Esophagus muscularis mucosa (tissue), 4 donors: ENCODE measurements at places on chromosomes 5 and 9. TPM values are rescaled to one million over a fixed set of nuclear protein-coding genes. Genes with fewer than 3 reads are reported as not detected.

TRIM36 gene
- 1.3 TPM for total RNA-seq

CREBRF gene
- 38.6 TPM for total RNA-seq

DNA sequence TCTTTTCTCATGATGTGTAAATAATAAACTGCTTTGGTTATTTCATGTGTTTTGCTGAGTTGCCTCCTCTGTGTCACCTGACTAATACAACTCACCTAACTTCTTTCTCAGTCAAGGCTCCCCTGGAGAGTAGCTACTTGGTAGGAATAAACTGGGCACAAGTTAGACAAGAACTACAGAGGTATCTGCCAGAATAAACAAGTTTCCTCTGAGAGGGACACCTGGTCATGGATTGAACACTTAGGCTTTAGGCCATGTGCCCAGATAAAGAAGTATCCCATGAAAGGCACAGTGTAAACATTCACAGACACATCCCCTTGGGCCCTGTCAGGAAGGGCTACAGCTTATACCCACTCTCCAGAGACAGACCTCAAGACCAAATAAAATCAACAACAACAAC, 532.5 kb downstream of the KIF4B start:
- H3K4me1 ChIP-seq: no peaks in the 10 kb centered on the region
- no peak overlapping the region for H3K4me3 ChIP-seq
- no peak overlapping the region for H3K27ac ChIP-seq
- no peaks in the 10 kb centered on the region for H3K36me3 ChIP-seq
- DNase-seq: no peak

GRCh38 chr9:106417685-106418084, 445.3 kb upstream of the ZNF462 start:
- H3K4me1 ChIP-seq: no peaks in the 10 kb centered on the region
- H3K27ac ChIP-seq: no peak overlapping the region
- no peak overlapping the region for H3K4me3 ChIP-seq
- no peaks in the 10 kb centered on the region for H3K36me3 ChIP-seq
- H3K27me3 ChIP-seq: no peaks in the 10 kb centered on the region
- no peak for DNase-seq

P4HA2 gene
- 44.7 TPM for total RNA-seq

FOXD4L5 gene
- not detected for total RNA-seq

GRCh38 chr5:113384782-113385285, 50.0 kb downstream of the TSSK1B start:
- no peak overlapping the region for H3K27ac ChIP-seq
- no peaks in the 10 kb centered on the region for H3K4me1 ChIP-seq
- H3K4me3 ChIP-seq: no peak overlapping the region
- no peaks in the 10 kb centered on the region for H3K27me3 ChIP-seq
- no peaks in the 10 kb centered on the region for H3K36me3 ChIP-seq

GRCh38 chr5:156920042-156920860, 42.8 kb downstream of the TIMD4 start:
- H3K36me3 ChIP-seq: no peaks in the 10 kb centered on the region
- no peaks in the 10 kb centered on the region for H3K4me1 ChIP-seq
- no peak overlapping the region for H3K27ac ChIP-seq
- H3K27me3 ChIP-seq: no peaks in the 10 kb centered on the region
- DNase-seq: no peak
- H3K4me3 ChIP-seq: no peak overlapping the region

DNA sequence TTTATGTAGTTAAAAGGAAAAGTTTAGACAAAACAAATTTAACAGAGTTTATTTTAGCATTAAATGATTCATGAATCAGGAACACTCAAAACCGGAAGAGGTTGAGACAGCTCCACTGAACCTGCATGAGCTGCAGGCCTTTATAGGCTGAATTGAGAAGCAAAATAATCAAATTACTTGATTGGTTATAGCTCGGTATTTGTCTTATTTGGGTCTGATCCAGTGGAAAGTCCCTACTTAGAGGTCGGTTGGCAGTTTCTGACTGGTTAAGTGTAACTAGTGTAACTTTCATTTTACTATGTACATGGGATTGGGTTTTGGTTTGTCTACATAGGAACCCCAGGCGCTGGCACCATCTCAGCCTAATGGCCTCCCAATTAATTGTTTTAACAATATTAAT, 74.1 kb upstream of the PIK3R1 start:
- H3K36me3 ChIP-seq: no peaks in the 10 kb centered on the region
- H3K27me3 ChIP-seq: no peaks in the 10 kb centered on the region
- DNase-seq: no peak
- H3K4me1 ChIP-seq: peaks cover 19% of the 10 kb centered on the region

DNA sequence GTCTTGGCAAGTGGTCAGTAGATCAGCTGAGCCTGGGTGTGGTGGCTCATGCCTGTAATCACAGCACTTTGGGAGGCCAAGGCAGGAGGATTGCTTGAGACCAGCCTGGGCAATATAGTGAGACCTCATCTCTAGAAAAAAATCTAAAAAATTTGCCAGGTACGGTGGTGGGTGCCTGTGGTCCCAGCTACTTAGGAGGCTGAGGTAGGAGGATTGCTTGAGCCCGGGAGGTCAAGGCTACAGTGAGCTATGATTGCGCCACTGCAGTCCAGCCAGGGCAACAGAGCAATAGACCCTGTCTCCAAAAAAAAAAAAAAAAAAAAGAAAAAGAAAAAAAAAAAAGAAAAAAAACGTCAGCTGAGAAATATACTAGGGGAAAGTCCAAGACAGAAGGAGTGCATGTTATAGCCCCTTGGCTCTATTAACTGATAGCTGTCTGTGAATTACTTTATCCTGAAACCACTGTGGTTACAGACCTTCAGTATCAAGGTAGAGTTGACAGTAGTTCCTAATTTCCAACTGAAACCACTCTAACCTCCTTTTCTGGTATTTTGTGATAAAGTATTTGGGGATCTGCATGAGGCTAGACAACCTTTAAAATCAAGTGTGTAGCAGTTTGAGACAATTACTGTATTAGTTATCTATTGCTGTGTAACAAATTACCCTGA, 2.3 kb upstream of the INIP start:
- H3K27ac ChIP-seq: no peak overlapping the region
- DNase-seq: no peak
- H3K4me3 ChIP-seq: no peak overlapping the region
- H3K27me3 ChIP-seq: no peaks in the 10 kb centered on the region

DNA sequence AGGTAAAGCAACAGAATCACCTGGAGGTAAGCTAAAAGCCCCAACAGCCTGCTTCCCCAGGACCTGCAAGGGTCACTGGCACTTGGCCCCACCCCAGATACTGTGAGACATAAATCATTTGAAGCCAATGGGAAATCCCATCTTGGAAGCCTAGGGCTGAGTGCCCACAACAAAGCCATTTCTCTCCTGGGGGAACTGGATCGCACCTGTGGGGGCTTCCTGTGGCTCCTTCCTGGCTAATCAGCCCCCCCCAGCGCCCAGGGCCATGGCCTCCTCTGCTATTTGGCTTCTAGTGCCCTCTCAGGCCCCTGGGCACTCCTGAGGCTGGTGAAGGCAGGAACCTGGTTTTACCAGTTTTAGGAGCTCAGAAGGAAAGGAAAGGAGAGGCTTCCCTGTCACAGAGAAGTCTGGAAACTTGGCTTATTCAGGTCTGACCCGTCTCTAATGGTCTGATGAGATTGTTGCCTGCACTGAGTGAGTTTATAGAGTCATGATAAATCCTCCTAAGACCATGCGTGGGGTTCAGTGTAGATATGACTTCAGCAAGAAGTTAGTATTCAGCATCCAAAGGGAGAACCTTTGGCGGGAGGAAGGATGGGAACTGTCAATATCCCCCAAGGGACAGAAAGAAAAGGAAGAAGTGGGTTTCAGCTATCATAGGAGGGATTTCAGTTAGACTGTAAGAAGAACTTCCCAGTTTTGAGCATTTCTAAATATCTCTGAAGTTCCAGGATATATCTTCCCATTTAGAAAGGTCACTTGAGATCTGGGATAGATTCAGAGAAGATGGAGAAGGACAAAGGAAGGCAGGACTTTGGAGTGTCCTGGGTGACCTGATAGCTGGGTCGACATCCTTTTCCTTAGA, 1.2 kb downstream of the KCNMB1 start:
- peak overlapping the region; percentile 93 for H3K27ac ChIP-seq
- peaks cover 25% of the 10 kb centered on the region for H3K36me3 ChIP-seq
- H3K27me3 ChIP-seq: no peaks in the 10 kb centered on the region
- DNase-seq: no peak
- peak overlapping the region; percentile 69 for H3K4me3 ChIP-seq

DRD1 gene
- 0.06 TPM for total RNA-seq

DNA sequence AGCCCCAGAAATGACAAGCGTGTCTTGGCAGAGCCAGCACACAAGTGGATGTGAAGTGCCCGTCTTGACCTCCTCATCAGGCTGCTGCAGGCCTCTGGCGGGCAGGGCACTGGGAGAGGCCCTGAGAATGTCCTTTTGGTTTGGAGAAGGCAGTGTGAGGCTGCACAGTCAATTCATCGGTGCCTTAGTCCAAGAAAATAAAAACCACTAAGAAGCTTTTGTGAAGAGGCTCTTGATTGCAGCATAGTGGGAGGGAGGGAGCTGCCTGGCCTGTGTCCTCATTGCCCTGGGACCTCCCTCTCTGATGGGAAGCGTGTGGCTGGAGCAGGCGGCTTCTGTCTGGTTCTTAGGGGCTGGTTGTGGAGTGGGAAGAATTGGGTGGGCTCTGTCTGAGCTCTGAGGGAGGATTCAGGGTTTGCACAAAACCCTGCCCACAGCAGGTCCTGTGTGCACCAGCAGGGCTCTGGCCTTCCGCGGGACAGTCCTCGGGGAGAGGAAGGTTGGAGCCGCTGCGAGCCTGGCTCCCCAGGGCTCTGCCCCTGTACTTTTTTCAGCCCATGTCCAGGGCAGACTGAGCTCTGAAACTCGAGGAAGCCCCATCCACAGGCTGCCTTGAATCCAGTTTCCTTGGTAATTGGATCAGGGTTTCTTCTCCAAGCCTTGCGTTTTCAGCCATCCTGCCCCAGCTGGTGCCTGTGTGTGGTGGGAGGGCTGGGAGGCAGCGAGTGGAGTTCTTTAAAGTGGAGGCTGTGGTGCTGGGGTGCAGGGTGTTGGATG, 1.1 kb downstream of the HRCT1 start:
- DNase-seq: no peak
- H3K36me3 ChIP-seq: no peaks in the 10 kb centered on the region
- H3K4me3 ChIP-seq: peak overlapping the region; percentile 43
- peak overlapping the region; percentile 91 for H3K27ac ChIP-seq
